Heart left ventricle (tissue), 16 donors: ENCODE measurements at places on chromosomes 2 and 18. TPM values are rescaled to one million over a fixed set of nuclear protein-coding genes. Genes with fewer than 3 reads are reported as not detected.
A peak's percentile ranks its signal among the peaks of the same experiment; 100 is the strongest.

ACADL gene
- polyA plus RNA-seq: 0.88 TPM

RAPGEF4 gene
- polyA plus RNA-seq: 1.3 TPM

GRCh38 chr2:42964439-42965083 lies 172.2 kb upstream of the HAAO start:
- H3K4me3 ChIP-seq: no peak overlapping the region
- peak overlapping the region; percentile 50 for H3K27ac ChIP-seq
- H3K4me1 ChIP-seq: peaks cover 50% of the 10 kb centered on the region
- no peaks in the 10 kb centered on the region for H3K27me3 ChIP-seq

GRCh38 chr18:43482136-43482535 lies 204.8 kb upstream of the SYT4 start:
- no peak overlapping the region for H3K27ac ChIP-seq
- DNase-seq: no peak
- no peaks in the 10 kb centered on the region for H3K27me3 ChIP-seq
- no peak overlapping the region for H3K4me3 ChIP-seq
- H3K4me1 ChIP-seq: no peaks in the 10 kb centered on the region
